ENCODE measurements at places on chromosomes 3 and 15.
A peak's percentile ranks its signal among the peaks of the same experiment; 100 is the strongest.

GRCh38 chr3:139132976-139133375 lies 88.3 kb upstream of the PRR23C start:
- no peak for DNase-seq

- DNase-seq = no peak
These were observed 61.0 kb downstream of the PLXNA1 start for GRCh38 chr3:127043731-127044510.

- DNase-seq = peak; percentile 37
These were observed 250.5 kb downstream of the UACA start for GRCh38 chr15:70512772-70513362.

DNA sequence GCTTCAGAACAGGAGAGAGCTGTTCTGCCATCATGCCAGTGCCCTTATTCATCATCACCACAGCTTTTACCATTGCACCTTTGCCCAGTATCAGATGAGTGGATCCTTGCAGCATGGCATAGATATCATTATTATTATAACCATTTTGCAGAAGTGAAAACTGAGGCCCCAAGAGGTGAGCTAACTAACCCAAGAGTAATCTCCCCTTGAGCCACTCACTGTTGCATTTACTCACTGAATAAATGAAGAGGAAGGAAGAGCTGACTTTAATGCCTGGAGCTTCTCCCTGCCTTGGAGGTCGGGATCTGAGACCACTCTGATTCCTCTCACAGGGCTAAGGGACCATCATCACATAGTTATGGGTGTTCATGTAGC lies 32.0 kb downstream of the HRH1 start:
- no peak for DNase-seq
